ENCODE measurements at places on chromosomes 6 and 20.
A peak's percentile ranks its signal among the peaks of the same experiment; 100 is the strongest.

- no peak for DNase-seq
These were observed 12.0 kb downstream of the TPX2 start for GRCh38 chr20:31751126-31751525.

GRCh38 chr6:38033442-38033982 is 214.0 kb downstream of the ZFAND3 start:
- DNase-seq, result peak; percentile 42

DNA sequence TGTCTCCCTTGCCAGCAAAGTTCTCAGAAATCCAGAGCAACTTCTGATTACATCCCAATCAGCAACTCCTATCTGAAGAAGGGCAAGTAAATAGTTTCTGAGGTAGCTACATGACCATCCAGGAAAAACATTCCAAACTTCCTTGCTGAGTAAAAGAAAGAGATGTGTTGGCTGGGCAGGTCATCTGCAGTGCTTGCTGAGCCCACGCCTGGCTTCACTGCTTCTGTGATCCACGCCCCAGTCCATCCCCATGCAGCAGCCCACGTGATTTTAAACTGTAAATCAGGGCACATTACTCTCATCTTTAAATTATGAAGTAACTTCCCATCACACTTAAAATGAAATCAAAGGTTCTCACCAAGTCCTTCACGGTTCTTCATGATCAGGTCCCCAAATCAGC is 603.6 kb downstream of the QKI start:
- no peak for DNase-seq

GRCh38 chr6:127462376-127462775 is 3.2 kb upstream of the KIAA0408 start:
- DNase-seq, result no peak

DNA sequence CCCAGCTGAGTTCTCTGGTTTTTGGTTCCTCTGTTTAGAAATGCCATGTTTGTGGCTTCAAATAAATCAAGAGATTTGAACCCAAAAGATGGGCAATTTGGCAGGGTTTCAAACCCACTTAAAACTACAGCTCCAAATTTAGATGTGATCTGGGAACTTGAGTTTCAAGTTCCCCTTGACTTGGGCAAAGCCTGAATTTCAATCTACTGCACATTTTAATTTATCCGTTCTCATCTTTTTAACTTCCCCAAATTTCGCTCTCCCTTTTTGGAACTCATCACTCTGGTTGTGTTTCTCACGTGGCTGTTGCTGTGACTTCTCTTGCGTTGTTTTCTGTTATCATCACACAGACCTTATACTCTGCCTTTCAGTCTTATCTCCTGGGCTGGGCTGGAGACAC is 230.9 kb downstream of the CDC5L start:
- DNase-seq, result no peak

DNA sequence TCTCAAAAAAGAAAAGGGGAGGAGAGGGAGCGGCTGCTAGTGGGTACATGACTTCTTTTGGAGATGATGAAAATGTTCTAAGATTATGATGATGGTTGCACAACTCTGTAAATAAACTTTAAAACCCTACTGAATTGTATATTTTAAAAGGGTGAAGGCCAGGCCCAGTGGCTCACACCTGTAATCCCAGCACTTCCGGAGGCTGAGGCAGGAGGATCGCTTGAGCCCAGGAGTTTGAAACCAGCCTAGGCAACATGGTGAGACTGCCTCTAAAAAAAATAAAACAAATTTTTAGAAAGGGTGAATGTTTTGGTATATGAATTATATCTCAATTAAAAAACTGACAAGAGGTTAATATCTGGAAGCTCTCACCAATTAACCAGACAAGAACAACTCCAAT is 45.4 kb downstream of the BAK1 start:
- DNase-seq, result no peak

GRCh38 chr6:107304421-107305025 is 154.8 kb downstream of the PDSS2 start:
- DNase-seq, result no peak

GRCh38 chr6:71203206-71203605 is 85.4 kb upstream of the OGFRL1 start:
- peak; percentile 33 for DNase-seq

DNA sequence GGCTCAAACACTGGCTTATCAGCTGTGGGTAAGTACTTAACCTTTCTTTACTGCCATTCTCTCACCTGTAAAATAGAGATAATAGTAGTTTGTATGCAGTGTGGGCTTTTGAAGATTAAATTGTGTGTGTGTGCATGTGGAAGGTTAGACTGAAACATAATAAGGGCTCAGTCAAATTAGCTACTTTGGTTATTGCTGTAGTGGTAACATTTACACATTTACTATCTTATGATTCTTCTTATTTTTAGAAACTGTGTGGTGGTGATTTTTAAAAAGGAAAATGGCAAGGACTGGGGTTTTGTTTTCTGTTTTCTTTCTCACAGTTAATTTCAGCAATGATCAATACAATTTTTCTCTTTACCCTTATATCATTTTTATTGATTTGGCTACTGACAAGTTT is 206.9 kb downstream of the NKAIN2 start:
- no peak for DNase-seq

GRCh38 chr6:38262609-38263008 is 377.1 kb downstream of the BTBD9 start:
- no peak for DNase-seq

DNA sequence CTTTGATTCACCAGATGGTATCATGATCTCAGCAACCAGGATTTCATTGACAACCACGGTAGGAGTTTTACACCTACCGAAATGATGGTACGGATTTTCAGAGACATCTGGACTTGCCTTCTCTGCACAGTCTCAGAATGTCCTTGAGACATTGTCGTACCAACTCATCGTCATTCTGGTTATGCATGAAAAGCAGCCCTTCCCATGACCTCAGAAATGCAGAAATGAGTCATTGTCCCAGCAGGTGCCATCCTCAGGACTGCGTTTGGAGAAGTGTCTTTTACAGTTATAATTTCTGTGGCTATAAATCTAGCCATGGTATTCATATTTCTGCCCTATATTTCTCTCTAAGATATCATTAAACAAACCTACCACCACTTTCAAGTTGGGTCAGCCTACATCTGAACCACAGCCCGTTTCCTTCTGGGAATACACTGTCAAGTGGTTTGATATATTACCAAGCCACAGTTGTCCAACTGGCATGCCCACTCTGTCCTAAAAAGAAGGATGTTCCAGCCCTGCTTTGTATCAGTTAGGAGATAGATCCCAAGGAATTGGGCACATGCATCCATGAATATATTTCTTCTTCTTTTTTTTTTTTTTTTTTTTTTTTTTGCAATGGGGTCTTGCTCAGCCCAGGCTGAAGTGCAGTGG is 7.5 kb upstream of the BFSP1 start:
- DNase-seq, result no peak

DNA sequence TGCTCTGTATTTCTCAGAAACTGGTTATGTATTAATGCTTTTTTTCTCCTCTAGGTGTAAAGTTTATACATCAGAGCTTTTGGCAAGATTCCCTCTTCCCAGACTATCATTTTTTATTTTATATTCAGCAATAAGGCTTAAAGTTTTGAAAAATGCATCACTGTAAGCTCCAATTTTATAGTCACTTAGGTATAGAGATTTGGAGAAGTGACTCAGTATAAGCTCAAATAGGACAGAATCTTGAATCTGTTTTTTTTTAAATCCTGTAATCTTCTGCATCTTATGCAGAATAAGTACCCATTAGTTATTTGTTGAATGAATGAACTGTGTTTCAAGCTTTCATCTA is 1.0 kb downstream of the NCOA7 start:
- DNase-seq, result no peak

DNA sequence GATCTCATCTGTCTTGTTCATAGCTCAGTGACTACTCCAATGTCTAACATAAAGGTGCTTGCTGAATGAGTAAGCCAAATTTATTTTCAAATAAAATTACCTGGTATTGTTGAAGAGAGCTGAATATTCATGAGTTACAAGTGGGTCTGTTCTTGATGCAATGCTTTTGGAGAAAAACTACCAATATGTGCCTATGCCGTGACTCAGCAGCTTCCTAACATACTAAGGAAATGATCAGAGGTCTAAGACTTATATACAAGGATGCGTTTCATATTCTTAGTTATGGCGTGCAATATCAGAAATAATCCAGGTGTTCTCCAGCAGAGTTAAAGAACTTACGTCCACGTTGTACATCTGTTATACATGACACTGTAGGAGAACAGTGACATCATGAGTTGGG is 5.1 kb downstream of the FAM120B start:
- no peak for DNase-seq

DNA sequence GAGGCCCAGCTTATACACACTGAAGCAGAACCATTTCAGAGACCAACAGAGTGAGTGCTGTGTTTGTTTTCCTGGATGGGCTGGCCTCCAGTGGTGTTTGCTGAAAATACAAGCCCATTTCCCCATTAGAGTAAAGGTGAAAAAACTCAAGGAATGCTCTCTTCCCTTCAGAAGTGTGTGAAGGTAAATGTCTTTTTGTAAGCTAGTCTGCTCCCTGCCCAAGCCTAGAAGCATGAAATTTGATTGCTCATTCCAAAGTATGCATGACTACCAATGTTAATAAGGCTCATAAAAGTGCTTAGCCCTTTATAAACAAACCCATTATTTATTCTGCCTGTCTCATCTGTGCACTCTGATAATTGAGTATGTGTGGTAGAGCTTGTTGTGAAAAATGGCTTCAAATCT is 59.1 kb downstream of the ADGRF1 start:
- DNase-seq, result no peak

DNA sequence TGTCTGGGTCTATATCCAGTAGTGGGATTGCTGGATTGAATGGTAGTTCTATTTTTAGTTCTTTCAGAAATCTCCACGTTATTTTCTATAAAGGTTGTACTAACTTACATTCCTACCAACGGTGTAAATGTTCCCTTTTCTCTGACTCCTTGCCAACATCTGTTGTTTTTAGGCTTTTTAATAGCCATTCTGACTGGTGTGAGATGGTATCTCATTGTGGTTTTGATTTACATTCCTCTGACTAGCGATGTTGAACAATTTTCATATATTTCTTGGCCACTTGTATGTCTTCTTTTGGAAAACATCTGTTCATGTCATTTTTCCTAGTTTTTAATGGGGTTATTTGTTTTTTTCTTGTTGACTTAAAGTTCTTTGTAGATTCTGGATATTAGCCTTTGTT is 99.3 kb downstream of the BMP2 start:
- DNase-seq, result no peak

GRCh38 chr20:4767084-4767483 is 45.4 kb downstream of the PRND start:
- DNase-seq, result no peak

GRCh38 chr20:63636752-63637628 is 10.1 kb upstream of the GMEB2 start:
- peak; percentile 93 for DNase-seq

GRCh38 chr6:37643851-37644672 is 53.6 kb downstream of the MDGA1 start:
- no peak for DNase-seq

DNA sequence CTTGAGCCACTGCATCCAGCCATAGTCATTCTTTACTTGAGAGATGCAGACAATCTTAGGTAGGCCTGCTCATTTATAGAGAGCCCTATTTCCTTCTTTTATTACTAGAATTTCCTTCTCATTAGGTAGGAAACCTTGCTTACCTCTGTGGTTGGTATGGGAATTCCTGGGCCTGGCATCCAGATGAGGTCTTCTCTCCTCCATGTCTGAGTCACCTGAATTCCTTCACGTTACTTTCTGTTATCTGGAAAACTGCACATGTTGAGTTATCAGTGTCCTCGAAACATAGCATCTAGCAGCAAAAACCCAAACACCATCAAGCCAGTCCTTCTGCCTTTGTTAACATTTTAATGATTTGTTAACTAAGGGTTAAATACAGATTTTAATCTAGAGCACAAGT is 2.2 kb downstream of the ZNFX1 start:
- DNase-seq, result no peak

- no peak for DNase-seq
These were observed 212.2 kb downstream of the TBC1D7 start for GRCh38 chr6:13116155-13116554.

GRCh38 chr6:36629784-36630183 is 35.6 kb downstream of the SRSF3 start:
- no peak for DNase-seq

DNA sequence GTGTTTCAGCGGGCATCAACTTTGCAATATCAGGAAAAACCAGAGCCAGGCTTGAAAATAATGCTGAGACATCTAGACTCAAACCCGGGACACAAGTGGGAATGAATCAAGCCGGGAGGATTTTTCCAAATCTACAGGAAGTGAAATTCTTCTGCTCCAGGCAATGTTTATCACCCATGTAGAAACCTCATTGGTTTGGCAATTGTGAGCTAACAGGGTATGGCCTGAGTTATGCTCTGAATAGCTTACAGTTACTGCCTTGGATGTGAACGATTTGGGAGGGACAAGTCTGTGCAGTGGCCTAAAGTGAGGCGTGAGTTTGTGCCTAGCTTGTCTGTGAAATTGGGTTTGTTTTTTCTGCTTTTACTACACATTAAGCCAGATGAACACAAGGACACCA is 87.4 kb downstream of the PCSK2 start:
- no peak for DNase-seq

GRCh38 chr6:129031051-129031599 is 148.2 kb downstream of the LAMA2 start:
- no peak for DNase-seq

- no peak for DNase-seq
These were observed 21.2 kb downstream of the REV3L start for GRCh38 chr6:111461860-111462259.

DNA sequence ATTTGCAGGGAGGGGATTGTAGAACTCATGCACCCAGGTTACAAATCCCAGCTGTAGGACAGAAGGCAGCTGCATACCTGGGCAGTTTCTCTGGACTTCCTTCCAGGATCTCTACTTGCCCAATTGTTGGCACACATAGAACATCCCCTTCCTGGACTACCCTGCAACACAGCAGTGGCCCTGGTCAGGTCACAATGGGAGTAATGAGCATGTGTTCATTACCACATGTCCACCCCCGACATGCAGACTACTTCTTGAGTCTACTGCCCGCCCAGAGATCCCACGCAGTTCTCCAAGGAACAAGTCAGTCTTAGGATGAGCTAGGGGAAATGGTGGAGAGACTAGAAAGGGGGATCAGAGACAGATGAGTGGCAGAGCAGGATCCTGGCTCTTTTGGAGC is 5.1 kb downstream of the PEX6 start:
- no peak for DNase-seq

- no peak for DNase-seq
These were observed 707.8 kb upstream of the SLC35B3 start for GRCh38 chr6:9143140-9143539.

DNA sequence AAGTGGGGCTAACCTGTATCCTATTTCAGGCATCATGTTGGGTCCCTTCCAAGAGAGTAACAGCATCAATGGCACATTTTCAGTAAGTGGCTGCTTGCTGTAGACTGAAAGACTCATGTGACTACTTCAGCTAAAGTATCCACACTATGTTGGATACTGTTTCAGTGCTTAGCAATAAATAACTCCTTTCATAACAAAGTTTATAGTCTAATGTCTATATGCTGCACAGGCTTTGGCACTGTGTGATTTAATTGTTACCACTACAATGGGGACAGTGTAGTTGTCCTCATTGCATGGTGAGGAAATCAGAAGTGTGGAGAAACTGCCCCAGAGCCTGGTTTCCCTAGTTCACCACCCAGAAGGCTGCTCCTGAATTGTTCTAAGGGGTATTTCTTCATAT is 318.0 kb upstream of the PTCHD4 start:
- DNase-seq, result no peak

- no peak for DNase-seq
These were observed 46.1 kb upstream of the ARFGEF2 start for GRCh38 chr20:48875233-48875913.

Measured in cerebellar cortex (tissue), 1 donor.